IPS DF 6.9 (cell line): ENCODE measurements at places on chromosomes 16 and 17.

GRCh38 chr16:75143941-75144340, 4.4 kb upstream of the ZFP1 start:
- H3K27me3 ChIP-seq: no peaks in the 10 kb centered on the region
- H3K36me3 ChIP-seq: no peaks in the 10 kb centered on the region
- no peak overlapping the region for H3K27ac ChIP-seq
- no peaks in the 10 kb centered on the region for H3K4me1 ChIP-seq

GRCh38 chr17:15462976-15463772, 4.2 kb downstream of the CDRT4 start:
- DNase-seq: no peak
- no peak overlapping the region for H3K27ac ChIP-seq
- H3K4me1 ChIP-seq: peaks cover 2% of the 10 kb centered on the region; the same call in 1 of the 2 replicates
- no peaks in the 10 kb centered on the region for H3K36me3 ChIP-seq
- no peaks in the 10 kb centered on the region for H3K27me3 ChIP-seq
- H3K4me3 ChIP-seq: no peak overlapping the region

DNA sequence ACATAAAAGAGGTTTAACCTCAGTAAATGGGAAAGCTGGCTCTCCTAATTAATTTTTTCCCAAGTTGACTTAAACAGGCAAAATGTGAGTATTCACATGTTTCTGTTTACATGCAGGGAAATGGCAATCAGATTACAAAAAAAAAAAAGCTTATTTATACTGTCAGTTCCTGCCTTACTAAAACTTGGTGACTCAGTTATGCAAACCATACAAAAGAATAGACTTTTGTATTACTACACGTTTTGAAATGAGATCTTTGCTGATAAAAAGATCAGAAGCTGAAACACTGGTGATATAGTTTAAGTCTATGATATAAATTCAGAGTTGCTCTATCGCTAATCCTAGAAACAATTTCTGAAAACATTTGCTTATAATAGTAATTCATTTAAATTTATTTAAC, 9.4 kb upstream of the KCNJ2 start:
- no peak for DNase-seq
- no peak overlapping the region for H3K27ac ChIP-seq
- H3K4me1 ChIP-seq: no peaks in the 10 kb centered on the region
- no peak overlapping the region for H3K4me3 ChIP-seq

- H3K36me3 ChIP-seq: no peaks in the 10 kb centered on the region
- DNase-seq: no peak
- H3K4me1 ChIP-seq: no peaks in the 10 kb centered on the region
Measured at GRCh38 chr17:61009663-61010062, 332.0 kb downstream of the BCAS3 start.

- no peaks in the 10 kb centered on the region for H3K27me3 ChIP-seq
- peaks cover 17% of the 10 kb centered on the region for H3K36me3 ChIP-seq
- H3K4me1 ChIP-seq: no peaks in the 10 kb centered on the region
- H3K4me3 ChIP-seq: no peak overlapping the region
- no peak for DNase-seq
Measured at GRCh38 chr16:1647856-1648255, 30.2 kb upstream of the JPT2 start.
